ENCODE measurements at places on chromosomes 12 and 14.

GRCh38 chr14:98912655-98913054 is 359.3 kb downstream of the BCL11B start:
- no peak for DNase-seq

- DNase-seq, result no peak
Measured at GRCh38 chr12:24127919-24128721, 178.7 kb upstream of the SOX5 start.

DNA sequence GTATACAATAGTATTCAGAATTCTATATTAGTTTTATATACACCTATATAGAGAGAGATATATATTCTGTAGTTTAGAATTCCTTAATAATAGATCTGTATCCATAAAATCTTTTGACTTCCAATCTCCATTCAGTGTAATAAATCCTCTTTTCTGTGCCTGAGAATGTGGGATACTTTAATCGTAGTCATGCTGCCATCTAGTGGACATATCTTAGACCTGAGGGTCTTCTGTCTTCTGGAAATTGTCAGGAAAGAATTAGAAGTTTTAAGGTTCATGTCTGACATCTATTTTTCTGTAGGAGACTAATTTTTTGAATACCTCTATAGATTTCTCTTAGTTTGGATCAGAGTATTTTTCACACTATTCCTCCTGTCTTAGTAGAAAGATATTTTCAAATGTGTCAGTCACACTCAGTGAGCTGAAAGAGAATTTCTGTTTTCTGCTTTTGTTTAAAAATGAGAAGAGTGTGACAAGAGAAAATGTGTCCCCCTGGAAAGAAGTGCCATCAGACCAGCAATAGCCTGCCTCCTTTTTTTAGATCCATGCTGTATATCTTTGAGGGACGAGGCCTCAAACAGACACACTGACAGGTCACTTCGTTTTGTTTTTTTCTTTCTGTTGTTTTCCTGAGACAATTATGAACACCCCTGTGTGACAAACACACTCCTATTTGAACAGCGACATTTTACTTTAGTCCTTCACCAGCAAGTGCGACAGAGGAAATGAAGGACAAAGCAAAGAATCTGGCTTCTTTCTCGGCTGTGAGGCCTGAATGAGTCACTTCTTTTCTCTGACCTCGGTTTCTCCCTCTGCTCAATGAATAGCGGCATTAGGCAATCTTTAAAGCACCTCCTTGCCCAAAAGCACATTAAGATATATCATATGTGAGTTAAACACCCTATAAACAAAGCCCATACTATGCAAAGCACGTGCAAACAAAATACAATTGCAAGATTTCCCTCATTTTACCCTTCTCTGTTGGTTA is 96.3 kb downstream of the GALC start:
- no peak for DNase-seq

- peak; percentile 87 for DNase-seq
Measured at GRCh38 chr14:39432179-39432618, at the start of gene FBXO33. Gene FBXO33, minus strand, starts transcription at chr14:39432433. Its CDS starts 271 bp downstream, at chr14:39432162.

DNA sequence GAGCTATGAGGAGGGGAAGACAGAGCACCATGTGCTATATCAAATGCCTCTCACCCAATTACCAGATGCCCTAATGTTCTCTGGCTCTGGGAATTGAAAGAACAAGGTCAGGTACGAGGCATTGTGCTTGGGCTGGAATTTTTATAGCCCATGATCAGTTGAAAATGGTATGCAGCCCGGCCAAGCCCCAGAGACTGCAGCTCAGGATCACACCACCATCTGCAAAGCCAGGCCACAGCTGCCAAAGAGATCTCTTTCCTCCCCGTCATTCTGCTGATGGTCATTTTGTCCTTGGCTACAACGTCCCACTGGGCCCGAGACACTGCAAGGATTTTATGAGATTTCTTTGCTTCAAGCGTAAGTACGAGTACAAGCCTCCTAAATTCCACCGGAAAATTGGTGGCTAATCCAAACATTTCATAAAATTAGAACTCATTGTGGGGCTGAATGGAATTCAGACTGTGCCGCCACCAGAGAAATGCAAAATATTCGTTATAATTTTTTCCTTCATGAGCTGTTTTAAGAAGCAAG is 15.1 kb downstream of the NUAK1 start:
- no peak for DNase-seq

DNA sequence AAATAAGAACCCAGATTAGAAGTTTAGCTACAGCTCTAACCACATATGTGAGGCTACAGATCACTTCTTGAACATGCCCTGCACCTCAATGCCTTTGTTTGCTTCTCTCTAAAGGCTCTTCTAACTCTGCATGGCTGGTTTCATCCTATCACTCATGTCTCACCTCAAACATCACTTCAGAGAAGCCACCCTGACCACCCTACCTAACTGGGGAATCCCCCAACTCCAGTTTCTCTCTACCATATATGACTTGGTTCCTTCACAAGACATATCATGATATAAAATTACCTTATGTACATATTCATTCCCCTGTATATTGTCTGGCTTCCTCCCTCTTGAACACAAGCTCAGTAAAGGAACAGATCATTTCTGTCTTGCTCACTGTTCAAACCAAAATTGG is 250.2 kb upstream of the GRIP1 start:
- no peak for DNase-seq

- no peak for DNase-seq
Measured at GRCh38 chr14:87175175-87175574, 817.8 kb downstream of the GALC start.
